ENCODE measurements at places on chromosomes 1 and 21.

- DNase-seq: no peak
Measured at GRCh38 chr1:28790377-28791035, 21.5 kb upstream of the OPRD1 start.

DNA sequence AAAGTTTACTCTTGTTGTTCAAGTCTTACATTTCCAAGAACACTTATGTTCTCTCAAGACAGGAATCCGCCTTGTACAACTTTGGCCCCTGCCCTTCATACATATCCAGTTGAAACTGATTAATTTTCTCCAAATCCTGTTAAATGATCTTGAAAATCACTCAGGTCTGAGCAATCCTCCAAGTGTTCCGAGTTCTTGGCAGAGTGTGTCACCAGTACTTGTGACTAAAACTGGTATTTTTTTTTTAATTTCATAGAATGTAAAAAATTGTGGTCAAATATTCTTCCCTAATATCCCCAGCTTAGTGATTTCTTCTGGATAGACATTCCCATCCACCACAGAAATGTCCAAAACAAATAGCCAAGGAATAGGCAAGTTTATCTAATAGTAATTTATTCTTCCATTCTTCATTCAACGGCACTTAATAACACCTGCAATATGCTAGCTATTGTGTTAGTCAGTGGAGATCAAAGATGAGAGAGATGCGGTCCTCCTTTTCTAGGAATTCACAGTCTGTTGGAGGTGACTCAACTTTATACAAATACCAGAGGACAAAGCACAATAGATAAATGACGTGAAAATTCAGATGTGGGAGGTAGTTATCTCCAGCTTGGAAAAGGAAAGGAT, 71.4 kb downstream of the DIRAS3 start:
- DNase-seq: no peak

GRCh38 chr1:37108596-37109188, 74.4 kb upstream of the GRIK3 start:
- no peak for DNase-seq

DNA sequence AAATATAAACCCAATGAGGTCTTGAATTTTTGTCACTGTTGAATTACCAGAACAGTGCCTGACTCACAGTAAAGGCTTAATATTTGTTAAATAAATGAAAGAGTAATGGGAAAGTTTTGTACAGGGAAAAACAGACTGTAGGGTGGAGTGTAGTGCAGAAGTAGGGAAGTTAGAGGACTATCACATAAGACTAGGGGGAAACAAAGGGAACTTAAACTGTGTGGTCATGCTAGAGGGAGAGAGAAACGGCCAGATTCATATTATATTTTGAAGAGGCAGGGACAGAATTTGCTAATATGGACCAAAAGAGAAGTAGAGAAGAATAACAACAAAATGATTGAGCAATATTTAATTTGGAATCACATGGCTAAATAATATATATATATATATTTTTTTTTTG, 14.8 kb downstream of the CTSK start:
- no peak for DNase-seq

GRCh38 chr1:67937651-67938050, 104.4 kb upstream of the GNG12 start:
- no peak for DNase-seq

DNA sequence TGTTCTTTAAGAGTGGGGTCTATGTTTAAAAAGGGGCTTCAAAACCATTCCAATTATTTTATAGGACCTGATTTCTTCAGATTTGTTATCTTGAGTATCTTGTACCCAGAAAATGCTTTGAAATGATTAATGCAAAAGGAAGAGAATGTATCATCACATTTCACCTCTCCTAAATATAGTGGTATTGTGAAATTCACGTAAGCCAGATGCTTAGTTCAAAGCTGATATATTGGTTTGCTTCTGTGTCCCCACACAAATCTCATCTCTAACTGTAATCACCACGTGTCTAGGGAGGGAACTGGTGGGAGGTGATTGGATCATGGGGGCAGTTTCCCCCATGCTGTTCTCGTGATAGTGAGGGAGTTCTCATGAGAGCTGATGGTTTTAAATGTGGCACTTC, 8.5 kb downstream of the SOAT1 start:
- no peak for DNase-seq

- no peak for DNase-seq
Measured at GRCh38 chr21:41437729-41438128, 11.7 kb downstream of the MX1 start.

DNA sequence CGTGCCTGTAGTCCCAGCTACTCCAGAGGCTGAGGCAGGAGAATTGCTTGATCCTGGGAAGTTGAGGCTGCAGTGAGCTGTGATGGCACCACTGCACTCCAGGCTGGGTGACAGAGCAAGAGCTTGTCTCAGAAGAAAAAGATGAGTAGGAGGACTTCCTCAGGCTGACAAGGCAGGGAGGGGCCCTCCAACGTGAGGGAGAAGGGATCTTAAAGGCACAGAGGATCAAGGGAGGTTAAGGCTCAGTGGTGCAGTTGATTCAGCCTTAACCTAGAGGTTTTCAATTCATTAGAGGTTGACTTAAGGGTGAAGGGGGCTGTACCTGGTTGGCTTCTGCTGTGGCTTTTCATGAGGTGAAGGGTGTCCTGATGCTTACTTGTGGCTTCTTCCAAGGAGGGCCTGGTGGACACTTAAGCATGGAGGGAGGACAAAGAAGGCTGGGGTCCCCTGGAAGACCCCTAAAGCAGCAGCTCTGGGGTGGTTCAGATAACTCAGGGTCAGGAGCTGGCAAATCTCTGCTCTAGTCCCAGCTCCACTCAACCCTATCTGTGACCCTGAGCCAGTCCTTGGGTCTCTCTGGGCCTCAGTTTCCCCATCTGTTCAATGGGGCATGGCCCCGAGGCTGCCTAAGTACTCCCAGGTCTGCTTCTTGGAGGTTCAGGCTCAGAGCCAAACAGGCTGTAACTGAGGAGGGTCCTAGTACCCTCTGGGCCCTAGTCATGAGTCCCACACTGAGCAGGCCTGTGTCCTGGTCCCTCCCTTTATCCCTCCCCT, 6.3 kb downstream of the EXTL1 start:
- DNase-seq: no peak

GRCh38 chr1:178412400-178412770, 84.4 kb downstream of the CLEC20A start:
- no peak for DNase-seq

- DNase-seq: no peak
Measured at GRCh38 chr1:47658161-47658920, 220.5 kb downstream of the FOXD2 start.

GRCh38 chr1:4000811-4001251, 100.8 kb upstream of the C1orf174 start:
- no peak for DNase-seq

GRCh38 chr1:33349081-33349759, 28.3 kb upstream of the A3GALT2 start:
- DNase-seq: no peak

GRCh38 chr21:41369105-41369919, 7.5 kb downstream of the MX2 start:
- no peak for DNase-seq

DNA sequence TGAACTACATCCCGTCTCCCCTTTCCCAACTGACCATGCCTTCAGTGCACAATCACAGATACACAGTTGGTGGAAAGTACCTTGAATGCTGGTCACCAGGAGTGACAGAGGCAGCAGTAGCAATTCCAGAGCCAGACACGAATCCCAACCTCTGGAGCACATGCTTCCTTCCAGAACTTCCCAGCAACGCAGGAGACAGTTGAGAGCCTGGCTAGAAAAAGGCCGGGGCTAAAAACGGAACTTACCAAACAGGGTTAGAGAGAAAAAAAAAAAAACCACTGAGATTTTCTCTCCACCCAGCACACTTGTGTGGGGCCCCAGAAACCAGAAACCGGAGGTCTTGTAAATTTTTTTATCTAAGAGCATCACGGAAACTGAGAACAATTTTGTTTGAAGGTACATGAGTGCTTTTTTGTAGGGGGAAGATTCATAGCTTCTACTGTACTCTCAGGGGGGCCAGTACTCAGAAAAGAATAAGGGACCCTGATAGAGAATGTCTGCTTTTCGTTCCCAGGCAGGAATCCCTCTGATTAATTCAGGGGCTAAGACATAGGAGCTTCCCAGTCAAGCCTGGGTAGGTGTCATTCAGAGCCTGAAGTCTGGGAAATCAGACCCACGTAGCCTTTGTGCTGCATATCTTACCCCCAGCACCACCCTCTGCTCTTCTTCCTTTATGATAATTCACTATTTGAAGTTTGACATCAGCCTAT, at the start of gene CD48:
CD48 (minus strand) TSS at position 221 of the 710 bp plus-strand sequence; CDS start at position 162, 59 bp downstream.
- no peak for DNase-seq

DNA sequence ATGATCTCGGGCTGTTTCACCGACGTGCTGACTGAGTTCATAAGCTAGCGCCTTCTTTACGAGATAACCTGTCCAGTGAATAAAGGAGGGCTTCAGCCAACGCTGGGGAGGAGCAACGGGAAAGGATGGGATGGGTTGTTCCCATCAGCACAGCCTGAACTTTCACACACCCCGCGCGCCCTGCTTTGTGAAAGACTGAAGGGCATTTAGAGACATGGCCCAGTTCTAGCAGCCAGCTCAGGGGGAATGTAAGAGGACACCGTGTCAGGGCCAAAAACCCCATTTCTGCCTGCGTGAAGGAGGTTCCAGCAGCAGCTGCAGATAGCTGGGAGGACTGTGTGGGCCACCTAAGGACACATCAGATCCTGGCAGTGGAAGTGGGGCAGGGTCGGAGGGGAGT, 255.1 kb upstream of the RAB4A start:
- no peak for DNase-seq

DNA sequence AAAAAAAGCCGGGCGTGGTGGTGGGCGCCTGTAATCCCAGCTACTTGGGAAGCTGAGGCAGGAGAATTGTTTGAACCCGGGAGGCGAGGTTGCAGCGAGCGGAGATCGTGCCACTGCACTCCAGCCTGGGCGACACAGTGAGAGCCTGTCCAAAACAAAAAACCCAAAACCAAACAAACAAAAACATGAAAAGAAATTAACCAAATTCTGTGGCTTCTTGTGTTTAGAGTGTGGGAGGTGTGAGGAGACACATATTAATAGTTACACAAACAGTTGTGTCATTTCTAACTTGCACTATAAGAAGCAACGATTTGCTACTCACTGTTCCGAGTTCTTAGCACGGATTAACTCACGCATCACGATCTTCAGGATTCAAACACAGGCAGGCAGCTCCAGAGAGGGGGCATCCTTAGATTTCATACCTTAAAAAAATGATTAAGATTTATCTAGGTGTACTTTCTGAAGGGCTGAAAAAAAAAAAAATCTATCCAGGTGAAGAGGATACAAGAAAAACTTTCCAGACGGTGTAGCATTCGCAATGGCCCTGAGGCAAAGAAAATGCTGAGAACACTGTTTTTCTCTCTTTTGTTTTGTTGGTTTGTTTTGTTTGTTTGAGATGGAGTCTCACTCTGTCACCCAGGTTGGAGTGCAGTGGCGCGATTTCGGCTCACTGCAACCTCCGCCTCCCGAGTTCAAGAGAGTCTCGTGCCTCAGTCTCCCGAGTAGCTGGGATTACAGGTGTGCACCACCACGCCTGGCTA, 713 bp upstream of the HMGCL start:
- DNase-seq: no peak
